ENCODE measurements at places on chromosomes 1 and 21.

GRCh38 chr1:2624735-2625300 is 8.0 kb downstream of the MMEL1 start:
- DNase-seq, result no peak

GRCh38 chr1:67261680-67262079 is 46.0 kb upstream of the IL12RB2 start:
- DNase-seq, result no peak

GRCh38 chr1:96234299-96234698 is 487.3 kb upstream of the PTBP2 start:
- no peak for DNase-seq

GRCh38 chr1:93252598-93252997 is 72.1 kb downstream of the CCDC18 start:
- no peak for DNase-seq

Measured in C1 segment of cervical spinal cord (tissue), 14 donors.